ENCODE measurements at places on chromosomes 1 and 21.

DNA sequence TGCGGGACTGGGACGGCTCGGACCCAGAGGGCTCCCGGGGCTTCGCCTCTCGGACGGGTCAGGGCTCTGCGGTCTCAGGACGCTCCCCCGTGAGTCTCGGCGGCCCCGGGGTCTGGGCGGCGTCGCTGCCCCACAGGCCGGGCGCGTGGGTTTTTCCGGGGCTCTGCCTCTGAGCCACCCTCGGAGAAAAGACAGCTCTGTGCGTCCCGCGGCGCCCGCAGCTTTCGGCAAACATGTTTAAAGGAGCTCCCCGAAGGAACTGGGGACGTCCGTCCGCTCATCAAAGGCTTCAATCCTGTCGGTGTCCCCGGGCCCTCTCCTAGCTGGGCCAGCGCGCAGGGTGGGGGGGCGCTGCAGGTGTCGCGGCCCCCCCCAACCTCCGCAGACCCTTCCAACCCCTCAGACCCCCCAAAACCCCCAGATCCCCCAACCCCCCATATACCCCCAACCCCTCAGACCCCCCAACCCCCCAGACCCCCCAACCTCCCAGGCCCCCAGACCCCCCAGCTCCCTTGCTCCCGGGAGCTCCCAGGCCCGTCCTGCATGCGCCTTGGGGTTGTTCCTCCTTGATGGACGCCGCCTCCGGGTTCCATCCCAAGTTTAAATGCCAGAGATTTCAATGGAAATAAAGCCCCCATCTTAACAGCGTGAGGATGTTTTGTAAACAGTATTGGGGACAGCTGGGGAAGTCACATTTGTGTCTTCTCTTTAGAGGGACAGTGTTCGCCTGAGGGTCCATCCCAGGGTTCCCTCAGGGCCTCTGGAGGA lies 996 bp upstream of the C1orf159 start:
- no peak for DNase-seq

DNA sequence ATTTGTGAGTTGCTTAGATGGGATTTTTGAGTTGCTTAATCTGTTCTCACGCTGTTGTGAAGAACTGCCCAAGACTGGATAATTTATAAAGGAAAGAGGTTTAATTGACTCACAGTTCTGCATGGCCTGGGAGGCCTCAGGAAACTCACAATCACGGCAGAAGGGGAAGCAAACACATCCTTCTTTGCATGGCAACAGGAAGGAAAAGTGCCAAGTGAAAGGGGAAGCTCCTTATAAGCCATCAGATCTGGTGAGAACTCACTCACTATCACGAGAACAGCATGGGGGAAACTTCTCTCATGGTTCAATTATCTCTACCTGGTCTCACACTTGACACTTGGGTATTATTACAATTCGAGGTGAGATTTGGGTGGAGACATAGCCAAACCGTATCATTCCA lies 10.3 kb downstream of the CLIC6 start:
- no peak for DNase-seq

GRCh38 chr1:190608282-190608681 lies 130.6 kb upstream of the BRINP3 start:
- DNase-seq: peak; percentile 78

- no peak for DNase-seq
Measured at GRCh38 chr1:30403726-30404125, 319.7 kb downstream of the MATN1 start.

DNA sequence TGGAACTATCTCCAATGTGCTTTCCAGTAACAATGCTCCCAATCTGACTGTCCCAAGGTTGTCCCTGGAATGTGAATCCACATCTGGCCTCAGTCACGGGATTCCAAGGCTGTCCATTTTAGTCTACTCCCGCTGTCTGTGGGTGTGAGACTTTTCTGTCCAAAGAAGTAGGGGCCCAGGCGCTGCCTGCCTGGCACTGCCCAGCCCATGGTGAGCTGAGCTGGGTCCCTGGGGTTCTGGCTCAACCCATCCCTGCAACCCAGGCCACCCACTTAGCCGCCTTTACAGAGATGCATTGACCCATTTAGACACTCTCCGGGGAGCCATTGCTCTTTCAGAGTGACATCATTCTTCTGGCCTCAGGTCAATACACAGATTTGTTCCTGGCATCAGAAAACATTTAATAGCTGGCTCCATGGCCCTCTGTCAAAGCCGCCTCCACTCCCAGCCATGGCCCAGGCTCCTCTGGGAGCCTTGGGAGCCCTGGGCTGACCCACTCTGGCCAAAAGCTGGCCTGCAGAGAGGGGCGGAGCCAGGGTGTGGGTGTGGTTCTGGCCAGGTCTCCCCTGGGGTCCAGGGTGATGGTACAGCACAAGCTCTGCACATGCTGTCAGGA lies 47.2 kb upstream of the PAX7 start:
- no peak for DNase-seq

DNA sequence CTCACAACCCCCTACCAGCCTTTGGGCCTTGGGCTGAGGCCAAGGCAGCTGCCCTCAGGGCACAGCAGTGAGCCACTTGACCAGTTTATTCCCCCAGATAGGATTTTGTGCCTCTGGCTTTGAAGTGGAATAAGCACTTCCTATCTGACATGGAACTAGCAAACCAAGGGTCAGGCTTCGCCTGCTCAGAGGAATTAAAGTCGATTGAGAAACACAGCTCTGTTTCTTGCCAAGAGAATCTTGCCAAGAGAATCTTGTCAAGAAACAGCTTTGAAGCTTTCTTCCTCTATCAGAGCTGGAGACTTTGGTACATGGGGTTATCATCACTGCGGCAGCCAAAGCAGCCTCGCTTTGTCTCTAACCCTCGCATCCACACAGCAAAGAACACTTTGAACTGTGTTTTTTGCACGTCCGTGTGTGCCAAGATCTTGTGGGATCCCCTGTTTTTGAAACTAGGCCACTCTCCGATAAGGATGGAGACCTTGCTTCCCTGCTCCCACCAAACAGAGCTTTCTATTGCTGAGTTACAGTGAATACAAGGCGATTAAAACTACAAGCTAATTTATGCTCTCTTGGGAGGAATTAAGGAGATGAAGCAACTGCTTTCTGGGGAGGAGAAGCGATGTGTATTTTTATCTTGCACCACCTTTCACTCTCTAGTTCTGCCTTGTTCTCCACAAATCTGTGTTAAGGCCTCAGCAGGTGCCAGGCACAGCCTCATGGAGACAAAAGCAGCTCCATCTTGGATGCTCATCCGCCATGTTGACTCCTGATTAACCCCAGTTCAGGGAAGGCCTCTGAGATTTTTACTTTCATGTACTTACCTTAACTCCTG lies 67.3 kb downstream of the RHOU start:
- no peak for DNase-seq

DNA sequence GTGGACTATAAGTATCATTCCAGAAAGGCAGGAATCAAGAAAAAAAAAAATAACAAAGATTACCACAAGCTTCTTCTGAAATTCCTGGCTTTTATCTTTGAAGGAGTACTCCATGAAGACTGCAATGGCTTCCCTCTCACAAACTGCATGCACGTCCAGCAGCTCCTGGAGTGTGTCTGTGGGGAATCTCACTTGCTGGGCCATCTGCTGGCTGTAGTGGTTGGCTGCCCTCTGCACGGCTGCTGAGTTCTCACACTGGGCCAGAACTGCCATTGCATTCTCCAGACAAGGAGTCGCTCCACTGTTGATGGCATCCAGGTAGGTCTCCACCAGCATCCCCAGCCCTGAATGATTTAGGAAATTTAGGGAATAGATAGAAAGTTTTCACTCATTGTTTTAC lies 23.3 kb upstream of the GBP2 start:
- no peak for DNase-seq

- DNase-seq: no peak
Measured at GRCh38 chr1:50126927-50127715, 18.4 kb downstream of the ELAVL4 start.

DNA sequence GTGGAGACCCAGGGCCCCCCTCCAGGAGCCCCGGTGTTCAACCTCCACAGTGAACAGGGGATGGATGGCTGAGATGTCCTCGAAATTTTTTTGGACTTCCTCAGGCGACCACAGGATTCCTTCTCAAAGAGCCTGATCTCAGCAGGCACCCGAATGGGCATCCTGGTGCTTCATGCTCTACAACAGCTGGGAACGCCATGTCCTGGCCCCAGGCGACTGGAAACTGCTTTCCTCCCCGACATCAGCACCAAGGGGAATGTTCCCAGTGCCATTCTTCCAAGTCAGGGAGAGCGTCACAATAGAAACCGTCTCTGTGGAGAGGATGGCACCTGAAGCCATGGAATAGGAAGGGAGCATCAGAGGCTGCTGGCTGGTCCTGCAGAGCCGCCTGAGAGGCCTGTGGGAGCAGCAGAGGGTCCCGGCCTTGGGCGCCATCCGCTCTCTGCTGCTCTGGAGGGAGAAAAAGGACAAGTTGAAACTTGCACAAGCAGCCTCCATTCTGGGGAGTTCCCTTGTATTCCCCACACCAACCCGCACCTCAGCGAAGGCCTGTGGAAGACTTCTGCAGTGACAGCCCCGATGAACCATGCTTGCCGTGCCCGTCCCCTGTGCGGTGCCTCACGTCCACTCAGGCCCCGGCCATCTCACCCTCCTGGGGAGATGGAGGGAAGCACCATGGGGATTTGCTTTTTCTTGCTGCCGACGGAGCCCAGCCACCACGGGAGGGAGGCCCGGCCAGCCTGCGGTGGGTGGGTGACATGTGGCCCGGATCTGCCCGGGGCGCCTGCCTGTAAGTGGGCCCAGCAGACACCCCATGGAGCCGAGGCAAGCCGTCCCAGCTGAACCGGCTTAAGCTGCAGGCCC lies 2.3 kb upstream of the ADARB1 start:
- DNase-seq: no peak

DNA sequence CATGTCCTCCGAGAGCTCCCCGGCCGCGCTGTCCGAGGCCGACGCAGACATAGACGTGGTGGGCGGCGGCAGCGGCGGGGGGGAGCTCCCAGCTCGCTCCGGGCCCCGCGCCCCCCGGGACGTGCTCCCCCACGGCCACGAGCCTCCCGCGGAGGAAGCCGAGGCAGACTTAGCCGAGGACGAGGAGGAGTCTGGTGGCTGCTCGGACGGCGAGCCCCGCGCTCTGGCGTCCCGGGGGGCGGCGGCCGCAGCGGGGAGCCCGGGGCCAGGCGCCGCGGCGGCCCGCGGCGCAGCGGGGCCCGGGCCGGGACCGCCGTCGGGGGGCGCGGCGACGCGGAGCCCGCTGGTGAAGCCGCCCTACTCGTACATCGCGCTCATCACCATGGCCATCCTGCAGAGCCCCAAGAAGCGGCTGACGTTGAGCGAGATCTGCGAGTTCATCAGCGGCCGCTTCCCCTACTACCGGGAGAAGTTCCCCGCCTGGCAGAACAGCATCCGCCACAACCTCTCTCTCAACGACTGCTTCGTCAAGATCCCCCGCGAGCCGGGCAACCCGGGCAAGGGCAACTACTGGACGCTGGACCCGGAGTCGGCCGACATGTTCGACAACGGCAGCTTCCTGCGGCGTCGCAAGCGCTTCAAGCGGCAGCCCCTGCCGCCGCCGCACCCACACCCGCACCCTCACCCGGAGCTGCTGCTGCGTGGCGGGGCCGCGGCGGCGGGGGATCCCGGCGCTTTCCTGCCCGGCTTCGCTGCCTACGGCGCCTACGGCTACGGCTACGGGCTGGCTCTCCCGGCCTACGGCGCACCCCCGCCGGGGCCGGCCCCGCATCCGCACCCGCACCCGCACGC lies 547 bp downstream of the FOXD2 start:
- no peak for DNase-seq

GRCh38 chr1:227994632-227995300 lies 12.0 kb upstream of the WNT3A start:
- DNase-seq: no peak

DNA sequence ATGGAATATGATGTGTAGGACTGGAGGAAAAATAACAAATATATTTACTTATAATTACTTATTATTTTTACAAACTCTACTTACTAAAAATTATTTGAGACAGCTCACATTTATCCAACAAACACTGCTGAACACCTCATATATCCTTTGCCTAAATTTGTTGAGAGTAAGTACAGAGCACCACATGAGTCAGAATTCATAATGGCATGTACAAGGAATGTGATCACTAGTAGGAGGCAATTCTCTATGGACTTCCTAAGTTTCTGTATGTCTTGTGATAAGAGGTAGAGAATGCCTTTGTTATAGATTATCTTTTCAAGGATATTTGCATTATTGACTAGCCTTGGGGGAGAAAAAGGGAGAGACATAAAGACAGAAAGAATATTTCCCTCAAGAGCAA lies 8.2 kb upstream of the ST6GALNAC3 start:
- DNase-seq: no peak
